ENCODE measurements at places on chromosomes 2 and 18. TPM values are rescaled to one million over a fixed set of nuclear protein-coding genes. Genes with fewer than 3 reads are reported as not detected.
A peak's percentile ranks its signal among the peaks of the same experiment; 100 is the strongest.

DNA sequence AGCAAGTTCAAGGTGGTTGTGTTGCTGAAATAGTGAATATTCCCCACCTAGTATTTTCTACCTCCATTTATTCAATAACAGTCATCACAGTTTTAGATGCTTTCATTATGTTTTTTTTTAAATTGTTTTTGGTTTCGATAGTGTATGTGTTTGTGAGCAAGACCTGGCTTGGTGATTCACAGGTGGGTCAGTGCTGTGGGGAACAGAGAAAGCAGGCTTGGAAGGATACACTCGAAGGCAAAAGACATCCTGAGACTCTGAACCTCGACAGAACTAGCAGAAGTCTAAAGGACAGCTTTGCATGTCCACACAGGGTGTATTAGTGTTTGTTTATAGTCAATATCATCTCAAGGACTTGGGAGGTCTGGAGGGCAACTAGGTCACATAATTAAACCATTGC lies 551.5 kb downstream of the RIT2 start:
- H3K4me1 ChIP-seq = no peaks in the 10 kb centered on the region
- H3K36me3 ChIP-seq = no peaks in the 10 kb centered on the region
- DNase-seq = no peak
- no peaks in the 10 kb centered on the region for H3K27me3 ChIP-seq
- H3K4me3 ChIP-seq = no peak overlapping the region
- no peak overlapping the region for H3K27ac ChIP-seq

DNA sequence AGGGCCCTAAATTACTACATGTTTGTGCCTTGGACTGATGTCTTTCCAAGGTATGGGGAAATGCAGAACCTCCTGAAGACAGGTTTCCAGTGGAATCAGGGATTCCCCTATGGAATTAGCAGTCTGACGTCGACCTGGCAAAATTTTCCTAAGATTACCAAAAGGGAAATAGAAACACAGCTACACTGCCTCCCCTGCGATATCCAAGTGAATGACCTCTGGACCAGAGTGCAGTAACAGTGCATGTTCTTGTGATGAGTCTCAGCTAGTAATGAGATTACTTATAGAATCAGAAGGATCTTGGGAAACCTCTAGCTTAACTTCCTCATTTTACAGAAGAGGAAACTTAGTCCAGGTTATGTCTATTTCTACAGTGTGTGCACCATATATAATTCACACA lies 21.3 kb upstream of the CHST9 start:
- H3K27ac ChIP-seq = no peak overlapping the region
- no peak for DNase-seq
- no peaks in the 10 kb centered on the region for H3K4me1 ChIP-seq

GRCh38 chr2:168237741-168238140 lies 9.7 kb downstream of the STK39 start:
- no peak overlapping the region for H3K27ac ChIP-seq
- H3K4me3 ChIP-seq = no peak overlapping the region
- no peaks in the 10 kb centered on the region for H3K36me3 ChIP-seq
- H3K4me1 ChIP-seq = peaks cover 30% of the 10 kb centered on the region

DNA sequence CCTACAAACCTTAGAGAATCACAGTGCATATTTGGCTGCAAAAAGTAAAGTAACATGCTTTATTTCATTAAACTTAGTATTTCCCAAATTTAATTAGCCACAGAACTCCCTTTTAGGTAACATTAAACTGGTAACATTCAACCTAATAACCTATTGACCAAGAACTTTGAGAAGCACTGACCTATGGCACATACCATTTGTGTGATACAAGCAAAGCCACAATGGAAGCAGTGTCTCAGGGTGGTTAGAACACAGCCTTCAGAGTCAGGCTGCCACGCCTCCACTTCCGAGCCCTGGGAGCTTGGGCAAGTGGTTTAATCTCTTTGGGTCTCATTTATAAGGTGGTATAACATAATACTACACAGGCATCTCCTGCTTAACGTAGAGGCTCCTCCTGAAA lies 301.4 kb downstream of the PDE11A start:
- H3K27me3 ChIP-seq = no peaks in the 10 kb centered on the region
- no peak overlapping the region for H3K4me3 ChIP-seq
- H3K27ac ChIP-seq = no peak overlapping the region
- no peaks in the 10 kb centered on the region for H3K4me1 ChIP-seq
- DNase-seq = no peak
- H3K36me3 ChIP-seq = no peaks in the 10 kb centered on the region

DNA sequence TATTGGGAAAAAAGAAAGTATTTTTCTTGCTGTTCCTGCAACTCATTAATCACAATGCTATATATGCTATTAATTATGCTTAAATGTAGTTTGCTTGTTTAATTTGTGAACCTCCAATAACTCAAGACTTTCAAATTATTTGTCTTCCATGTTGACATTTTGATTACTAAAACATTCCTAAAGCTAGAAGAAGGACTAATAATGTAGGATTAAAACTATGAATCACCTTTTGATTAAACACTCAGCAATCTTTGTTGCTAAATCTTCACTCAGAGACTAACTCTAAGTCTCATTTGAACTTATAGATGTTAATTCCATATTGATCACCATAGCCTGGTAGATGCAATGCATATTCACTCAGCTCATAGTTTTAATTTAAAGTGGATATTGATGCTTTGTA lies 524.6 kb upstream of the ZEB2 start:
- H3K27me3 ChIP-seq = no peaks in the 10 kb centered on the region
- no peak overlapping the region for H3K4me3 ChIP-seq
- DNase-seq = no peak
- no peaks in the 10 kb centered on the region for H3K4me1 ChIP-seq

- H3K4me3 ChIP-seq = no peak overlapping the region
- DNase-seq = no peak
- peak overlapping the region; percentile 28 for H3K27ac ChIP-seq
- H3K27me3 ChIP-seq = no peaks in the 10 kb centered on the region
- H3K4me1 ChIP-seq = no peaks in the 10 kb centered on the region
Observed at GRCh38 chr18:21117409-21118131, 6.0 kb upstream of the ROCK1 start.

DNA sequence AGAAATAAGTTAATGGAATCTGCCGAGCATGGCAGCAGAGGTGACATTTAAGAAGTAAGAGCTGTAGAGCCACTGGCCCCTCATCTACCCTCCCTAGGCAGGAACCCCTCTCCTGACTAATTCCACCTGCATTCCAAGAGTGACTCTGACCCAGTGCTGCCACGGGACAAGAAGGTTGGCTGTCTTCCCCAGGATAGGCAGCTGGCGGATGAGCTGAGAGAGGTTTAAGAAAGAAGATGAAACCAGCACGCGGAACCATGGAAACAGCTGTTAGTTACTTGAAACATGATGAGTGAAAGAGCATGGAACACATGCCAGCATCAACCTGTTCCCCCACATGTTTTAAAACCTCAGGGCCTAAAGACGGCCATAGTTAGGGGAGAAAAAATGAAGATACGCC lies 74.1 kb downstream of the RND3 start:
- H3K4me1 ChIP-seq = no peaks in the 10 kb centered on the region
- H3K4me3 ChIP-seq = no peak overlapping the region
- no peaks in the 10 kb centered on the region for H3K36me3 ChIP-seq
- no peak for DNase-seq
- H3K27ac ChIP-seq = no peak overlapping the region

DNA sequence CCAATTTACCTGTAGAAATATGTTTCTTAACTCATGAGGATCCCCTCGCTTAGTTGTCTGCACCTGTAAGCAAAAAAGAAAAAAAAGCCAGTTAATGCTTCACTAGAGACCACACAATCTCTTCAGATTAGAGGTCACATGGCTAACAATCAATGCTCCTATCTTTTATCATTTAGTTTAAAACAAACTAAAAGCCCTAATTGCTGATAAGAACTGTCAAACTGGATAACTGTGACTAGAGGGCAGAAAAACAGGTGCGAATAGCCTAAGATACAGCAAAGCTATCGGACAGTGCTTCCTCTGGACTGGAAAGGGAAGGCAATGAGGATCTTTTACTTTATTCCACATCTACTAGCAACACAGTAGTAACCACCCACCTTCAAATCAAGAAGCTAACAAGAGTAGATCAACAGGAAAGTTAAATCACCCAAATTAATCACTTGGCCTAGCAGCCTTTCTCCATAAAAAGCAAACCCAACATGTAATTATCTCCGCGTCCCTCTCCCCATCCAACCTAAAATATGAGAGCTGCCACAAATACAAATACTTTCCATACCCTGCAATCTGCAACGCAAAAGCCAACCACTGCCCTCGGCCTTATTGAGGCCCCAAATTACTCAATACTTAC lies 734 bp downstream of the SLC25A12 start:
- H3K36me3 ChIP-seq = peaks cover 7% of the 10 kb centered on the region
- H3K27ac ChIP-seq = peak overlapping the region; percentile 87
- H3K27me3 ChIP-seq = no peaks in the 10 kb centered on the region

GRCh38 chr2:138333121-138333520 lies 168.4 kb upstream of the SPOPL start:
- DNase-seq = no peak
- H3K36me3 ChIP-seq = no peaks in the 10 kb centered on the region
- no peaks in the 10 kb centered on the region for H3K27me3 ChIP-seq
- H3K4me1 ChIP-seq = no peaks in the 10 kb centered on the region
- H3K27ac ChIP-seq = no peak overlapping the region
- H3K4me3 ChIP-seq = no peak overlapping the region

- no peaks in the 10 kb centered on the region for H3K27me3 ChIP-seq
- H3K4me1 ChIP-seq = no peaks in the 10 kb centered on the region
- no peak for DNase-seq
Observed at GRCh38 chr2:104289651-104290565, 564.0 kb upstream of the POU3F3 start.

- no peak overlapping the region for H3K27ac ChIP-seq
- no peaks in the 10 kb centered on the region for H3K36me3 ChIP-seq
- no peaks in the 10 kb centered on the region for H3K27me3 ChIP-seq
- H3K4me3 ChIP-seq = no peak overlapping the region
Observed at GRCh38 chr2:133458280-133458679, 110.0 kb downstream of the NCKAP5 start.

DNA sequence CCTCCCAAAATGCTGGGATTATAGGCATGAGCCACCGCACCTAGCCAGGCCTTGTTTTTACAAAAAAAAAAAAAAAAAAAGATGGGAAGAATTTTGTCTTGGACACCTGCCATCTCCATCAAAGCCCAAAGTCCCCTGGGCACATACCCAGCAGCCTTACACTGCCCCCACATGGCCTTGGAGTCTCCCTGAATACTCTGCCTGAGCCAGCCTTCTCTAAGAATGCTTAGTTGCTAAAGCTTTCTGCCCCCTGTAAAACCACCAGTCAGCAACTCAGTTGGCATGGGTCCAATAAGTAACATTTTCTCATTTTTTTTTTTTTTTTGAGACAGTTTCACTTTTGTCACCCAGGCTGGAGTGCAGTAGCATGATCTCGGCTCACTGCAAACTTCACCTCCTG lies 40.6 kb downstream of the SPC25 start:
- H3K36me3 ChIP-seq = no peaks in the 10 kb centered on the region
- no peak overlapping the region for H3K4me3 ChIP-seq
- no peaks in the 10 kb centered on the region for H3K4me1 ChIP-seq
- H3K27ac ChIP-seq = no peak overlapping the region

- no peak overlapping the region for H3K4me3 ChIP-seq
- H3K36me3 ChIP-seq = no peaks in the 10 kb centered on the region
- no peaks in the 10 kb centered on the region for H3K4me1 ChIP-seq
Observed at GRCh38 chr18:75697493-75697892, 270.0 kb upstream of the SMIM21 start.

DNA sequence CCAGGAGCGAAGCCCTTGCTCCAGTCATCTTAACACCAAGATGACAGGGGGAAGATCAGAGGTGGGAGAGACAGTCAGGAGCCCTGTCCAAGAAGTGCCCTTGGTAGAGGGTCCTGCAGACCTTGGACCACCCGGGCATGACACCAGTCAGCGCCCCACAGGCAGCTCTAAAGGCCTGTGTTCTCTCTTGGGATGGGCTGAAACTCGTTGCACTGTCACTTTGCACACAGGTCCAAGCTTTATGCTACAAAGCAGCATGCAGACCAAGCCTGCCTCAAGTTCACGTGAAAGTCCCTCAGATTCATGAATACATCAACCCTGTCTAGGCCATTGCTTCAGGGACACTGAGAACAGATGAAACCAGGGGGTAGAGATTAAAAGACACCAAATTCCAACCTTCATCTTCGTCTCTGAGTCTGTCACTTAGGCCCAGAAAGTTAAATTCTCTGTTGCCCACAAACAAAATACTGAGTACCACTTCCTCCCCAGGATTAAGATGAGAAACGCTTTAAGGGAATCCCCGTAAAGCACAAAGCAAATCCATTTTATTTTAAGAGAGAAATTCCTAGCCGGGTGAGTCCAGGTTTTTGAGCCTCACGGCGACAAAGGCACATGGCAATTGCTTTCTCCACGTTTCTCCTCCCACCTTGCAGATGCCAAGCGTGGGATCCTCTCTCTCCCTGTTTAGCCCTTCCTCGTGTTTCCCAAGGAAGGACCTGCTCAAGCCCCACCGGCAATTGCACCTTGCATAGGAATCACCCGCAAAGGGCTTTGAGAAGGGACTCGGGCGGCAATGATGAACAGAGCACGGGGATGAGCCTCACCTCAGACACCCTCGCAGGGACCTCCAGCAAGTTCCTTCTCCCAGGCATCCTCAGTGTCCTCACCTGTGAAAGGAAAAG lies 75.0 kb upstream of the ID2 start:
- no peak overlapping the region for H3K27ac ChIP-seq
- no peak for DNase-seq
- no peaks in the 10 kb centered on the region for H3K27me3 ChIP-seq

DNA sequence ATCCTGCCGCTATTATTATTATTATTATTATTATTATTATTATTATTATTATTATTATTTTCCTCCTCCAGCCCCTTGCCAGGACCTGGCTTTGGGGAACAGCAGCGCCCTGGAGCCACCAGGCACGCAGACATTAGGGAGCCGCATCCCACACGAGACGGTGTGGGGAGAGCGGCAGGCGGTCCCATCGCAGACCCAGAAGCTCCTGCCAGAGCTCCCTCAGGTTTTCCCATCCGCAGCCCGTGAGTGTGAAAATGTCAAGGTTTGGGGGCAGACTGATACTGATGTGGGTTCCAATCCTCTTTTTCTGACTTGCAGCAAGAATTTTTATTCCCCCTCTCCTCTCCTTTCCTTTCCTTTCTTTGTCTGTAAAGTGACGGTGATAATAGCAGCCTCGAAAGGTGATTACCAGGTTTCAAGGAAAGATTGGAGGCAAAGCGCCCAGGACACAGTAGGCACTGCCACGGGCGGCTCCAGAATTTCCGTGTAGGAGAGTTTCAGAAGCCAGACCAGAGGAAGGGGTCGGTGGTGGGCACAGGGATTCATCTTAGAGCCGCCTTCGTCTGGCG lies 816 bp downstream of the SCTR start:
- no peaks in the 10 kb centered on the region for H3K36me3 ChIP-seq
- H3K27ac ChIP-seq = no peak overlapping the region
- peaks cover 6% of the 10 kb centered on the region for H3K27me3 ChIP-seq
- DNase-seq = no peak
- H3K4me3 ChIP-seq = peak overlapping the region; percentile 20

GRCh38 chr2:233209533-233210171 lies 41.8 kb upstream of the ATG16L1 start:
- peaks cover 2% of the 10 kb centered on the region for H3K36me3 ChIP-seq
- H3K4me3 ChIP-seq = no peak overlapping the region
- peaks cover 24% of the 10 kb centered on the region for H3K4me1 ChIP-seq
- DNase-seq = no peak
- no peaks in the 10 kb centered on the region for H3K27me3 ChIP-seq

CRACDL gene
- total RNA-seq = 2.2 TPM

OR6B2 gene
- not detected for total RNA-seq

LAMA3 gene
- total RNA-seq = 12.9 TPM

PDE1A gene
- 10.2 TPM for total RNA-seq

UGT1A8 gene
- not detected for total RNA-seq

ME2 gene
- total RNA-seq = 46.1 TPM
